ENCODE measurements at places on chromosomes 16 and 17.

DNA sequence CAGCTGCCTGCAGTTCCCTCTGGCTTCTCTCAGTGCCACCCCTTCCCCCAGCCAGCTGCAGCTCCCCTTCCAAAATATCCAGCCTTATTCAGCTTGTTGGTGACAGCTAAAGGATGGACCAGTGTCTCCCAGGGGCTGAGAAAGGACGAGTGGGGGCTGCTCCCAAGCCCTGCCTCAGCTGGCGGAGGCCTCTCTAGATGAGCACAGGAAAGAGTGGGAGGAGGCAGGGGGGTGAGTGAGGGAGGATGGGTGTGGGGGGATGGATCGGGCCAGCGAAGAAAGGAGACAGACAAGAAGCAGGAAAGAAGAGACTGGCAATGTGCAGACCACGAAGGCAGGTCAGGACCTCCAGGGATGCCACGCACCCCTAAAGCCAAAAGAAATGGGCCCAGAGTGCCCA is 17.5 kb downstream of the PIPOX start:
- no peak for DNase-seq

DNA sequence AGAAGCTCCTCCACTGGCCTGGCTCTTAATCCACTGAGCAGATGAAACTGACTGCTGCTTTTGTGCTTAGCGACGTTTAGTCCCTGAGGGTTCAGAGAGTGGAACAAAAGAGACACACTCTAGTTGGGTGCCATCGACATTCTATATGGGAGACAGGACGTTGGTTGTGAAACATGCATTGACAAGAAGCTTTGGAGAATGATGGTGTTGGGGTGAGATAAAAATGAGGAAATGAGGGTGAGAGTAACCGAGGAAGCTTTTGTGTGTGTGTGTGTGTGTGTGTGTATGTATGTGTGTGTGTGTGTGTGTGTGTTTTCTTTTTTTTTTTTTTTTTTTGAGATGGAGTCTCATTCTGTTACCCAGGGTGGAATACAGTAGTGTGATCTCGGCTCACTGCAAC is 89.5 kb downstream of the ABCC1 start:
- no peak for DNase-seq

GRCh38 chr16:54867302-54867832 is 63.3 kb upstream of the IRX5 start:
- DNase-seq = no peak

- no peak for DNase-seq
Measured at GRCh38 chr16:78195797-78196196, 96.3 kb downstream of the WWOX start.

GRCh38 chr17:31820691-31821435 is 38.2 kb downstream of the COPRS start:
- no peak for DNase-seq

DNA sequence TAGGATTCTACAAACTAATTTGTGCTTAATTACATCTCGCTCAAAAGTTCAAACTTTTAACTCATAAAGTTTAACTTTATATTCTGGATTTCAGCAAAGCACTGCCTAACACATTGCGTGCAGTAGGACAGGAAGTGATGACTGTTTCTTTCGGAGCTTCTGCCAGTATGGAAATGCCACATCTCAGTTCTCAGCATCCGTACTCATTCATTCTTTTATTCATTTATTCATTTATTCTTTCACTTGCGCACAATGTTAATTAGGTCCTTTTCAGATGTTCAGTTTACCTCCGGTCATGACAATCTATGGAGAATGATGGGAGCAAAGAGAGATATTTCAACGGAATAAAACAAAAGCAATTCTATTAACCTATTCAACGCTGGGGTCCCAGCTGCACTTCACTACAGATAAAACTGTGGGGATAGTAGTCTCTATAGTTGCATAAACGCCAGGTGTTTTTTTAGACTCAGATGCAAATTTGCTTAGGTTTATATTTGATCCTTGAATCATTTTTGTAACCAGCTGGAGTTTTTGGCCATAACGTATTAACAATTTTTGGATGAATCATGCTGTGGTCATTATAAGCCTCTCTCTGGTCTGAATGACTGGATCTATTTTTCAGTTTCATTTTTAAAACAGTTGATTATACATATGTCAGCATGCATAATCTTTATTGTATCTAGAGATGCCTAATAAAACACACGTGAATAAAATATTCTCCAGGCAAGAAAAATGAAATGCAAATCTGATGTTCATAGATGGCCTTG is 143.9 kb downstream of the KCNJ2 start:
- DNase-seq = peak; percentile 23

GRCh38 chr17:50458701-50459676 is 9.7 kb downstream of the CHAD start:
- DNase-seq = no peak

GRCh38 chr17:44848961-44849489 is 1.3 kb downstream of the HIGD1B start:
- no peak for DNase-seq

Measured in AG09309 (cell line).